ENCODE measurements at places on chromosomes 1 and 21. TPM values are rescaled to one million over a fixed set of nuclear protein-coding genes. Genes with fewer than 3 reads are reported as not detected.

GJB4 gene
- polyA plus RNA-seq, result not detected

HEYL gene
- not detected for polyA plus RNA-seq

TNFRSF18 gene
- 2.0 TPM for polyA plus RNA-seq

SPRR4 gene
- polyA plus RNA-seq, result not detected

CD53 gene
- polyA plus RNA-seq, result 1,104 TPM

CFHR3 gene
- polyA plus RNA-seq, result not detected

ADCY10 gene
- not detected for polyA plus RNA-seq

CELA2B gene
- polyA plus RNA-seq, result not detected

H6PD gene
- 11.6 TPM for polyA plus RNA-seq

FMO1 gene
- not detected for polyA plus RNA-seq

SPRR2G gene
- not detected for polyA plus RNA-seq

TRABD2B gene
- not detected for polyA plus RNA-seq

SLC2A5 gene
- polyA plus RNA-seq, result not detected

LIN28A gene
- not detected for polyA plus RNA-seq

VCAM1 gene
- polyA plus RNA-seq, result 0.51 TPM

ABCG1 gene
- polyA plus RNA-seq, result 15.7 TPM

GALE gene
- polyA plus RNA-seq, result 17.2 TPM

REG4 gene
- 4.4 TPM for polyA plus RNA-seq

B3GALT2 gene
- polyA plus RNA-seq, result 2.9 TPM

CRNN gene
- not detected for polyA plus RNA-seq

CDK18 gene
- polyA plus RNA-seq, result 0.43 TPM

MRTO4 gene
- polyA plus RNA-seq, result 28.5 TPM

NMNAT2 gene
- polyA plus RNA-seq, result not detected
